Right forelimb (tissue), 1 donor: ENCODE measurements at places on chromosomes 7 and 10.
A peak's percentile ranks its signal among the peaks of the same experiment; 100 is the strongest.

DNA sequence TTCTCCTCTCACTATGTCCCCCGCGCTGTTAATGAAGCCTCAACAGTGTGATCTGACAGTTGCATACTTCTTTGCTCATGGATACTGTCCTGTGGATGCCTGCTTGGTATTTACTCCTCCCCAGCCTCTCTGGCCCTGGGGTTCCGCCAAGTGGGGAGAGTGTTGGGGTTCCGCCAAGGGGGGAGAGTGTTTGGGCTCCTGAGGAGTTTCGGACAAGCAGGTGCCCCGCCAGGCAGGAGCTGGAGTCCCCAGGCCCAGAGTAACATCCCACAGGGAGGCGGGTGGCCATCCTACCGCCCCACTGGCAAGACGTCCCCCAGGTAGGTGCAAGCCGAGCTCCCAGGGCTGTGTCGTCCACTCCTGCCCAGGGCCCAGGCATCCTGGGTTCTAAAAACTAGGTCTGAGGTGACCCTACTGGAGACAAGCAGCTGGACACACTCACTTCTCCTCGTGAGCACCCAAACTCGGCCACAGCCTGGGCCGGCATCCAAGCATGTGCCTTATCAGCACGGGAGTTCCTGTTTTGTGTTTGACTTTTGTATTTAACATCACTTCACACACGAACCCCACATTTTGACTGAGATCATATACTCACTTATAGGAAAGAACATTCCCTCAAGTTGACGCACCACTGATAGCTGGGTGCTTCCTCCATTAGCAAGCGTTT, 34.2 kb downstream of the CAMK2B start:
- peak; percentile 39 for DNase-seq

DNA sequence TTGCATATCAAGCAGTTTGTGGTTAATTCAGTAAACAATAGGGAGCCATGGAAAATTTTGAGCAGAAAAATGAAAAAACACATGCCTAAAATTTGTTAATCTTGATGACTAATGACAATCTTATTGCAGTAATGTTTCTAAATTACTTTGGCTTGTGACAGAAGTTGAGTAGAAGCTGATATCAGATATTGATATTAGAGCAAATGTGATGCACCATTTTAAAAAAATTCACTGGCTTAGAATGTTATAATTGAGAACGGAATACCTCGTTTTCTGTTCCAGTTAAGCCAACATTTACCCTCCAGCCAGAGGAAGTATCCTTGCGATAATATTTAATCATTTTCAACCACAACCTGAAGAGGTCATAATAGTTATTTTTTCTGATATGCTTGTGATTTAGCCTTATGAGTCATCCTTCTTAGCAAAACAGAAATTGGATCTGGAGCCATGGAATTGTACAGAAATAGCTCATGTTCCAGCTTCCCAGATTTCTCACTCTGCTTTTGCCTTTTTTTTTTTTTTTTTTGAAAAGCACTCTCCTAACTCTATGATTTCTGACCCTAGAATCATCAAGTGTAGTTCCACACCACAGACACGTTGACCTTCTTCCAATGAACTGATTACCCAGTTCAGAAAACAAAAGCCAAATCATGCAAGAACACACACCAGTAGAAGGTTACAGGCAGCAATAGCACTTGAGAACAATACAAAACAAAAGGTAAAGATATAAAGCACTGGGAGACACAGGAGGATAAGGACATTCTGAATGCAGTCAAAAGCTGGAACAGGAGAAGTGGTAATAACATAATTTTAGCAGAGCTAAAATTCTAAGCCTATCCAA, 96.8 kb upstream of the PHYHIPL start:
- no peak for DNase-seq

DNA sequence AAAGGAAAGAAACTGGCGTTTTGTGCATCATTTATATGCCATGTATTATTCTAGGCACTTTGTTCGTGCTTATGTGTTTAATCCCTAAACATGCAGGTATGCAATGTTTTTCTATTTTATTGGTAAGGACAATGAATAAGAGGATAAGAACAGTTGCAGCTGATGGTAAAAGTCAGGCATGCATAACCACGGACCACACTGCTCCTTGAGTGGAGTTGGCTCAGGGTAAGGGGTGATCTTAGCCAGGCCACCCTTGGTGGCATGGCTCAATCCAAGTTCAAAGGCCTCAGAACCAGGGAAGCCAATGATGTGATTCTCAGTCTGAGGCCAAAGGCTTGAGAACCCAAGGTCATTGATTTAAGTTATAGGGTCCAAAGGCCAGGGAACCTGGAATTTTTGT, 1068.1 kb downstream of the NRG3 start:
- DNase-seq, result no peak

- DNase-seq, result no peak
These were observed 18.8 kb upstream of the GNA12 start for GRCh38 chr7:2862831-2863361.

DNA sequence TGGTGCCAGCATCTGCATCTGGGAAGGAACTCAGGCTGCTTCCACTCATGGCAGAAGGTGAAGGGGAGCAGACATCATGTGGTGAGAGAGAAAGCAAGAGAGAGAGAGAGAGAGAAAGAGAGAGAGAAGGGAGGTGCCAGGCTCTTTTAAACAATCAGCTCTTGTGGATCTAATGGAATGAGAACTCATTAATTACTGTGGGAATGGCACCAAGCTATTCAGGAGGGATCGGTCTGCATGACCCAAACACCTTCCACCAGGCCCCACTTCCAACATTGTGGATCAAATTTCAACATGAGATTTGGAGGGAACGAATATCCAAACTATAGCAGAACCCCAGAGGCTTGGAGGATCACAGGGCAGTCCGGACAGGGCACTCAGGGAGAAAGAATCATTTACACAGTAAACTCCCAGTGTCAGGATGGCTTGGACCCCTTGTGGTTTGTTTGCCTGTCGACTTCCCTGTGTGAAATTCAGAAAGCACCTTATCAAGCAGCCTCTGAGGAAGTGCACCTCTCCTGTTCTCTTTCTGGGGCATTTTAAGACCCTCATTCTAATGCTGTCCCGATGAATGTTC, 308.5 kb downstream of the REEP3 start:
- DNase-seq, result no peak

DNA sequence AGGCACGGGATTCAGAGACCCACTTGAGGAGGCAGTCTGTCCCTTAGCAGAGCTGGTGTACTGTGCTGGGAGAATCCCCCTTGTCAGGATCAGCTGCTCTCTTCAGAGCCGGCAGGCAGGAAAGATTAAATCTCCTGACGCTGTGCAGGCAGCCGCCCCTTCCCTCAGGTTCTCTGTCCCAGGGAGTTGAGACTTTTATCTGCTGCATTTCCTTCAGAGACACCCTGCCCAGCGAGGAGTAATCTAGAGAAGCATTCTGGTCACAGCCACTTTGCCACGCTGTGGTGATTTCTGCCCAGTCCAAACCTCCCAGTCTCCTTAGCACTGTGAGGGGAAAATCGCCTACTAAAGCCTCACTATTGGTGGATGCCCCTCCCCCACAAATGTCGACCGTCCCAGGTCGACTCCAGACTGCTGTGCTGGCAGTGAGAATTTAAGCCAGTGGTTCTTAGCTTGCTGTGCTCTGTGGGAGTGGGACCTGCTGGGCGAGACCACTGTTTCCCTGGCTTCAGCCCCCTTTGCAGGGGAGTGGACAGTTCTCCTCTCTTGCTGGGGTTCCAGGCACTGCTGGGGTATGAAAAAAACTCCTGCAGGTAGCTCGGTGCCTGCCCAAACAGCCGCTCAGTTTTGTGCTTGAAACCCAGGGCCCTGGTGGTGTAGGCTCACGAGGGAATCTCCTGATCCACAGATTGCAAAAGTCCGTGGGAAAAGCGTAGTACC, 265.4 kb downstream of the ZWINT start:
- DNase-seq, result no peak
